Activated CD4-positive, CD25-positive, alpha-beta regulatory T cell treated with anti-CD3 and anti-CD28 coated beads, Interleukin-2, amount 50 U/mL, for 24 hours (primary cell): ENCODE measurements at places on chromosomes 11 and 22.

DNA sequence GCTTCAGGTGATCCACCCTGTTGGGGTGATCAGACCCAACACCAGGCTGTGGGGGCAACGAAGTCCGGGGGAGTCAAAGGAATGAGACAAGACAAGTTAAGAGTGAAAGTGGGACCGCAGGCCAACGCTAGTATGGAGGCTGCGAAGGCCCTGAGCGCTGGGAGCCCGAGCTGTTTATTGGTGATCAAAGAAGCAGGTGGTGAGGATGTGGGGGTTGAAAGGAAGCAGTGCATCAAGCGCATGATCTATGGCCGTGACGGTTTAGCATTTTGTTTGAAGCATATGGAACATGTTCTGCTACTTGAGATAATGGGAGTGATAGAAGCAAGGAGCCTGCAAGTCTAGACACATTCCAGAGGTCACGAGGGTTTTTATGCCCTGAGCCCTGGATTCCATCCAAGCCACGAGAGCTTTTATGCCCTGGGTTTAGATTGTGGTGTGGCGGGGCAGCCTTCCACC is 49.5 kb downstream of the MCHR1 start:
- ATAC-seq: no peak

GRCh38 chr11:133898770-133899115 is 53.4 kb upstream of the SPATA19 start:
- ATAC-seq: peak; percentile 13

GRCh38 chr11:113448316-113448677 is 26.9 kb downstream of the DRD2 start:
- ATAC-seq: no peak

DNA sequence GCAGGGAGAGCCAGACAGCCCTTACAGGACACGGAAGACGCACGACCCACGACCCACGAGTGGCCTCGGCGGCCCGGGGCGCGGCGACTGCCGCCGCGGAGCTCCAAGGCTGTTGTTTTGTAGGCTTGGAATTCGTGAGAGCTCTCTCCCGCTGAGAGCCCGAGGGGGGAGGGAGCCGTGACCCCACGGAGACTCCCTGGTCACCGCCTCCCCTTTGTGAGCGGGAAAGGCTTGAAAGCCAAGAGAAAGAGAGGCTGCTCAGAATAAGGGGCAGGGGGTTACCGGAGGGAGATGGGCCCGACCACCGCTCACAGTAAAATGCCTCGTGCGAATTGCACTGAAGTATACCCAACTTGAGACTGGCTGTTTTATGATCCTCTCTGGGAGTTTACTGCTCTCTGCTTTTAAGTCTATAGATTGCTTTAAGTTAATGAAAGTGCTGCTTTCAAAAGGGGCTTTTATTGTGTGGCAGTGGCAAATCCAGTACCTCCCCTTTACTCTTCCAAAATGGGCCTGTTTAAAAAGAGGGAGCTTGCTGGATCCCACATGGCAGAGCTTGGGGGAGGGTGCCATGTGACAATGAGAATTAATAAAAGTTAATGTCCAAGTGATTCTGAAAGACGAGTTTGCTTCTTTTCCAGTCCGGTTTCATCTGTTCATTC is 2.9 kb downstream of the PKNOX2 start:
- ATAC-seq: no peak

DNA sequence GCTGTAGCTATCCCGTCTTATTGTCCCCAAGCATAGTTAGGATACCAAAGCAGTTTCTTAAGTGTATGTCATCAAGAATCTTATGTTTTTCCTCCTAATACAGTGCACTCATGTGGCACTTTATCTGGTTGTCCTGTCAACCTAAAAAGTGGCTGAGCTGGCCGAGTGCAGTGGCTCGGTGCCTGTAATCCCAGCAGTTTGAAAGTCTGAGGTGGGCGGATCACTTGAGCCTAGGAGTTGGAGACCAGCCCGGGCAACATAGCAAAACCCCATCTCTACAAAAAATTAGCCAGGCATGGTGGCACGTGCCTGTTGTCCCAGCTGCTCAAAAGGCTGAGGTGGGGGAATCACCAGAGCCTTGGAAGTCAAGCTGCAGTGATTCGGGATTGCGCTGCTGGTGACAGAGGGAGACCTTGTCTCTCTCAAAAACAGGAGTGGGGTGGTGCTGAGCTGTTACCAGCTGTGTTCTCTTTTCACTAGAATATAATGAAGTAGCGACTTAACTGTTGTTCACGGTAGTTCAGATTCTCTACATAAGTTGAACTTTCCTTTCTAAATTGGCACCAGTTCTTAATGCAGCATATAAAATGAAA is 48.1 kb downstream of the EP300 start:
- ATAC-seq: no peak

DNA sequence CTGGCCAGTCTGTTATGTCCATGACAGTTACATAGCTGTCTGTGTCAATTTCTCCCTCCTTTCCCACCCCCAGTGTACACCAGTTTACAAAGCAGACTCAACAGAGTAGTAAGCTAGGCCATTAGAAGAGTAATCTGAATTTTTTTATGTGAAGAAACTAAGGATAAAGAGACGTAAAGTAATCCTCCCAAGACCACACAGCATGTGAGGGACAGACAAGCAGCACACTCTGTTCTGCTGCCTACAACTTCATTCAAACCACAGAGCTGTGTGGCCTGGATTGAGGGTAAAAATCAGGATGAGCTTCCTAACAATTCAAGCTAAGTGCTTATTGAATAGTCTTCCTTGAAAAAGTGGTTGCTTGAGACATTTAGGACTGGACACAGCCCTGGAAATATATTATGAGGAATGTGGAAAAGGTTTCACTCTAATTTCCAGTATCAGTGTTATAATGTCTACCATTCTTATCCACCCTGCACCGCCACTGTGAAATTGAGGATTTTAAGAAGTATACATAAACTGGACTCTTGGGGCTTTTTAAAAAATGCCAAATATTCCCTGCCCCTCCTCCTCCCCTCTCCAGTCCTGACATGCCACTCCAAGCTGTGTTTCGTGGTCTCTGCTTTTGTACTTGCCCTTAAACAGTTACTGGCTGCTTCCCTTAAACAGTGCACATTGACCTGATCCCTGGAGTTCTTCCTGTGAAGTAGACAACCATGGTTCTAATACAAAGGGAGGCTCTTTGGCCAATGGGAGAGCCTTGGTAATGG is 40.9 kb downstream of the EXT2 start:
- no peak for ATAC-seq

DNA sequence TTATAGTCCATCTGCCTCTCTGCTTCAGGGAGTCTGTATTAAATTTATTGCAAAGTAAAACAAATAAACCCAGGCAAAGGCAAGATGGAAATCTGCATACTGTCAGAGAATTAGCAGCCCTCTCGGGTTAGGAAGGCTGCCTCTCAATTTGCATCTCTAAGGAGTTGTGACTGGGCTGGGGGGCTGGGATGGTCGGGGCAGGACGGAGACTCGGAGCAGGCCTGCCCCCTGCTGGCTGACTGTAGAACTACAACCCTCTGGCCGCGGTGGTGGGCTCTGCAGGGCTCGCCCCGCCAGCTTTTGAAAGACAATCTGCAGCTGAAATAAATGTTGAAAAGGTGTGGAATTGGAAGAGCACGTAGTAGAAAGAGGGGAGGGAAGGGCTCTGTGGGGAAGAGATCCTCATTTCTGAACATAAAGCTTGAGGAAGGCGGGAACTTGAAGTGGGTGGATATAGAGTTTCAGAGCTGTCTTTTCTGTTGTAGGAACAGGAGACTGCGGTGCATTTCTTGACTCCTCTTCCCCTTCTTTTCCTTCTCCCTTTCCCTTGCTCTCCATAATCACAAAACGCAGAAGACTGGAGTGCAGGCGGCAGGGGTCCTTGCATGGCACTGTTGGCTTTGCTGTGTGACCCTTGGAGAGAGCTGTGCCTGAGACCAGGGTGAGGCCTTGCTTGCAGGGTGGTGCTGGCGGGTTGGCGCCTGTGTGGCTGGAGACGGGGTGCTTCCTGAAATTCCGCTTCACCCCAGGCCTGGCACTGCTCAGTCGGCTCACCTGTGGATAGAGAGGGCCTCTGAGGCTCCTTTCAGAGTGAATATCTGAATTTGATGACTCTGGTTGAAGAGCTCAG is 22.6 kb upstream of the PKNOX2 start:
- ATAC-seq: peak; percentile 51

DNA sequence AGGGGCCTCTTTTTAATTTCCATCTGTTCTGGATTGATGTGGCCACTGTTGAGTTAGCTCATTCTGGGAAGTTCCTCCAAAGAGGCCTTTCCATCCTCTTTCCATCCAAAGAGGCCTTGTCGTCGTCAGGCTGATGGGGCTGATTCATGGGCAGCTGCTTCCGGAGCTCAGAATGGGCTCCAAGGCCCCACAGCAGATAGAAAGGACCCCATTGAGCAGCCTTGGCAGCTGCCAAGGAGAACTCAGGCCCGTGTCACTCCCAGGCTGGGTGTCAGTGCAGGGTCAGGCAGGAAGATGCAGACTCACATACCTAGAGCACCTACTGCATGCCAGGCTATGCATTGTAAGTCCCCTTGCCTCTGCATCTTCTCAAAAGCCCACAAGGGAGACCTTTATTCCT is 524.1 kb downstream of the MIAT start:
- no peak for ATAC-seq

- ATAC-seq: no peak
Measured at GRCh38 chr22:45537734-45538181, 35.1 kb downstream of the FBLN1 start.

DNA sequence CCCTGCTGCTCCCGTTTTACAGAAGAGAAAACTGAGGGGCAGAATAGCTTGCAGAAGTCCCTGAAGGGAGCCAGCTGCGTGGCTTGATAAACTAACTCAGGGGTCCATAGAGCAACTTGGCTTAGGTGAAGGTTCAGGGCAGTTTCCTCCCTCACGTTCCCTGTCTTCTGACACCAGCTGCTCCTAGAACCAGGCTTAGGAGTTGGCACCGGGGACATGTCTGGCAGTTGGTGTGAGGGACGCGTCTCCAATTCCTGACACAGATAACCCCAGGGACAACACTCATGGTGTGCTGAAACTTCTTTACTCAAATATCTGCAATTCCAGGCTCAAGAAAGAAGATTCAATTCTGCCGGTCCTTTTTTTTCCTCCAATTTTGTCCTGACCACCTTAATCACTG is 85.7 kb downstream of the DSCAML1 start:
- ATAC-seq: no peak

DNA sequence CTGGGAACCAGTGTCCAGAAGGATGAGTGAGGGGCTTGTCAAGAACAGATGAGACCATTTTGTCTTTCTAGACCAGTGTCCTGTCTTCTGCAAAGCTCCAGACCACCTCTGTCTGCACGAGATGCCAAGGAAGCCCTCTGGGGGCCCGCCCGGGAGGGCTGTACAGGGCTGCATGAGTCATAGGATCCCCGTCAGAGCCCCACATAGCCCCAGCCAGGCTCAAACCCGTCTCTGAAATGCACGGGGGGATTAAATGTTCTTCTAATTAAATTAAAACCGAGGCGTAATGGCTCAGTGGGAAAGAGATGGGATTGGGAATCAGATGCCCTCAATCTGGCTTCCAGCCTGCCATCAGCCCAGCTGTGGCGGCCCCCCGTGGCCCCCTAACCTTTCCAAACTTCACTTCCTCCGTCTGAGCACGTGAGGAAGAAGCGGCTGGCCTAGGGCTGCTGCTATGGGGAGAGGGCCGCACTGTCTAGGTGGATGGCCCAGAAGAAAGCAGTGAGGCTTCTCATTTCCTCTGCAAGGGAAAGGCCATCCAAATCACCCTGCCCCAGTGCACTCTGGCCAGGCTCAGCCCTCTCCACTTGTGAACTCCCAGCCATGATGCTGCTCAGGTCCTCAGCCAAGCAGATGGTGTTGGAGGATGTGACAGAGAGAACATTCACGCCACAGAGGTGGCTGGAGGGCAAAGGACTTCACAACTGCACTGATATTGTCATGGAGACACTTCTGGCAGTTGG is 32.8 kb downstream of the KCNQ1OT1 start:
- ATAC-seq: no peak

DNA sequence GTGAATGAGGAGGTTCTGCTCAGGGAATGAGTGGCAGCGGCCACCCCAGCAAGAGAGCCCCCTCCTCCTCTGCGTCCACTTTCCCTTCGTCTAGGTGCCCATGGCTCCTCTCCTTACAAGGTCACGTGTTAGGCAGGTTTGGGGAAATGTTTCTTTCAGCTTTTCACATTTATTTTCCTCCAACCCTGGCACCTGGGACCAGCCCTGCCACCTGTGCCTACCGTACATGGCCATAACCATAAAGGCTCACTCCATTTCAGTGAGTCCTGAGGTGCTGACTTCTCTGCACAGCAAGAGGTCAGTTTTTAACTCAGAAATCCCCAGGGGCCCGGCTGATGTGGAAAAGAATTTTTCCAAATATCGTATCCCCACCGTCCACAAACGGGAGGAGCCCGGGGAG is 71.2 kb downstream of the FLI1 start:
- no peak for ATAC-seq

DNA sequence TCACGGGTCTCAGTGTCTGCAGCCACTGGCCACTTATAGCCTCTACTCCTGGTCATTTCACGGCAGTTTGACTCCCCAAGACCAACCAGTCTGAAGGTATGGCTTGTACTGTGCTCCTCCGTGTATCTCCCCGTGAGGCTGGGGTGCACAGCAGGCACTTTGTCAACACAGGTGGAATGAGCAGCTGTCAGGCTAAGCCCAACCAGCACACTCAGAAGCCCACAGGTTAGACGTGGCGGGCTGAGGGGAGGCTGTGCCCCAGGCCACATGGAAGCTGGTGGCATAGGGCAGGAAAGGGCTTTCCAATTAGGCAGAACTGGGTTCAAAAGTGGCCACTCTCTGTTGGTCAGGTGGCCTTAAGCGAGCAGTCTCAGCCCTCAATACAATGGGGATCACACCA is 7.0 kb downstream of the TP53I11 start:
- ATAC-seq: no peak

- no peak for ATAC-seq
Measured at GRCh38 chr22:29032584-29032983, 29.0 kb downstream of the C22orf31 start.

DNA sequence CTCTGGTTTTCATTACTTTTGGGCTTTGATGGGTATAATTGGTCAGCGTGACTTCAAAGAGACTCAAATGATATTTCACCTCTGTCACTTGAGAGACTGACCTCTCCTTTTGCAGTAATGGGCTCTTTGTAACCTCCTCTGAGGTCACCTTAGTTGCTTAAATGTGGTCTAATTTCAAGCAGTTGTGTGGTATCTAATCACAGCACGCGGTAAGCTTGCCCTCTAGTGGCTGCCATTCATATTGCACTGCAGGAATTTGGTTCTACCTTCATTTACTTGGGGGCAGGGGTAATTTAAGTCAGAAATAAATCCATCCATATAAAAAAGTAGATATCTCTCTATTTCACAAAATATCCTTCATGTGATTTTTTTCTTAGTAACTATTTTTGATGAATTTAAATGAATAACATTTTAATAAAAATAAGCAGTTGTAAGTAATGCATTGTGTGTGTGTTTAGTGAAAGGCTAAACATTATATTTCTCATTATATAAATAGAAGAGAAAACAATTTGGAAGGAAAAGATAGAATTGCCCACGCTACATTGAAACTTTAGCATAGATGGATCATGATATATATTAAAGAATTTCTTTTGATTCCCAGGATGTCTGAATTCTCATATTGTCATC is 55.0 kb upstream of the ANO3 start:
- no peak for ATAC-seq
